Activated T-cell treated with anti-CD3 and anti-CD28 coated beads for 48 hours (primary cell): ENCODE measurements at places on chromosomes 16 and 17.

DNA sequence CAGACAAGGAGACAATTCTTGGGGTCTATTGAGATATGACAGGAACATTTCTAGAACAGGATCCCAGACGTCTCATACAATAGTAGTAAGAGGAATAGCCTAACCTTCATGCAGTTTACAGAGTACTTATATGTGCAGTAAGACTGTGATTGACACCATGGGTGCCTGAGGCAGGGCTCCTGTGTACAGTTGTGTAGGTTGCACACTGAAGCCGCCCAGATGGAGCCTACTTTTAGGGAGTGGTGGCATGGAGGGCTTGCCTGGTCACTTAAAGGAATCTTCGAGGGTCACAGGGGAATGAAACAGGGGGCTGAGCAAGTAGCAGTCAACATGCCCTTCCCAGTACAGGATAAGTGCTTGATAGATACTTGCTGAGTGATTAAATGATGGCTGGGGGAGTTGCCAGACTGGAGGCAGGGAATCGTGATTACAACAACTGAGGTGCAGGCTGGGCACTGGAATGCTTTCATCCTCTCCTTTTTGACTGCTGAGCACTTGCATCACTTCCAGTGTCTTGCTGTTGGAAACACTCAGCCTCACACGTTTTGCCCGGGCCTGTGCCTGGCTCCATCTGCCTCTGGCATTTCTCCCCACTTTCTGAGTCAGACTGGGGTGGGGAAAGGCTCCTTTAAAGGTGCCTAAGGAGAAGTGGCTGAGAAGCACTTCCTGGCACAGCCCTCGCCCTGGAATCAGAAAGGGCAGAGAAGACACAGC, 71.0 kb downstream of the COPRS start:
- DNase-seq, result no peak

- no peak for DNase-seq
These were observed 32.2 kb downstream of the SRL start for GRCh38 chr16:4209666-4210065.

DNA sequence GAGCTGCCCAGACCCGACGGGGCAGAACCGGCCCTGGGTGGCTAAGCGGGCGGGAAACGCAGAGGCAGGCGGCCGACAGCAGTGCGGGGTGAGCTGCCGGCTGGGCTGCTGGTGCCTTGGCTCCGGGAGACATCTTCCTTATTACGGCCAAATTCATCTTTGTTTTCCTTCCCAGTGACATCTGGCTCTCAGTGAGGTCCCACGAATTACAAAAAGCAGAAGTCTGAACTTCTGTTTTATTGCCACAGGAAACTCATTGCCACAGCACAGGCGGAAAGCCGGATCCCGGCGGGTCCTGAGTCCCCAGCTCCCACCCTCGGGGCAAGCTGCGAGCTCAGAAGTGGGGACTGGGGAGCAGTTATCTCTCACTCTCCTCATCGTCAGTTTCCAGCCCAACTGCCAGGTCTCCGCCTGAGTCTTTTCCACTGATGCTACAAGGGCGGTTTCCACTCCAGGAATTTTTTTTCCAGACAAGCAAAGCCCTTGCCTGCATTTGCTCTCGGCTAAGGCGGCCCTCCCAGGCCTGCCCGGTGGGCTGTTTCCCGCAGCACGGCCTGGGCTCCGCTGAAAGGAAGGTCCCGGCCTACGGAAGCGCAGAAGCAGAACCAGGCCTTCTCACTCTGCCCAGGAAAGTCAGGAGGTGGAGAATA, 40.3 kb downstream of the CBFA2T3 start:
- no peak for DNase-seq

GRCh38 chr16:55539049-55539448, 27.4 kb upstream of the CAPNS2 start:
- no peak for DNase-seq

DNA sequence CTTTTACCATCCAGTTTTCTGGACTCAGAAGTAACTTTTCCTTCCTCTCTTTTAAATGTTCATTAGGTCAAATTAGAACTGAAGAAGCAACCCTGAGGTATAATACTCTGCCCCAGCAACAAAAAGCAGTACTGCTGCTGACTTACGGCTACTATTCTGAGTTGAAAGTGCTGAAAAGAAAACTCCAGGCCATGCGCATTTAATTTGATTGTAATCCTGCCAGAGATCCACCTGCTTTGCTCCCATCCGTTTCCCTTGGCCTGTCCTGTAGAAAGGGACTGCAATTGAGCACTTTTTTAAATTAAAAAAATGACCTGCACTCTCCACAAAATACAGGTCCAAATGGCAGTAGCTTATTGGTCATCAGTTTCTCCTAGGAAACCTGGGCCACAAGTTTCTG, 61.6 kb downstream of the PITPNC1 start:
- DNase-seq, result no peak

DNA sequence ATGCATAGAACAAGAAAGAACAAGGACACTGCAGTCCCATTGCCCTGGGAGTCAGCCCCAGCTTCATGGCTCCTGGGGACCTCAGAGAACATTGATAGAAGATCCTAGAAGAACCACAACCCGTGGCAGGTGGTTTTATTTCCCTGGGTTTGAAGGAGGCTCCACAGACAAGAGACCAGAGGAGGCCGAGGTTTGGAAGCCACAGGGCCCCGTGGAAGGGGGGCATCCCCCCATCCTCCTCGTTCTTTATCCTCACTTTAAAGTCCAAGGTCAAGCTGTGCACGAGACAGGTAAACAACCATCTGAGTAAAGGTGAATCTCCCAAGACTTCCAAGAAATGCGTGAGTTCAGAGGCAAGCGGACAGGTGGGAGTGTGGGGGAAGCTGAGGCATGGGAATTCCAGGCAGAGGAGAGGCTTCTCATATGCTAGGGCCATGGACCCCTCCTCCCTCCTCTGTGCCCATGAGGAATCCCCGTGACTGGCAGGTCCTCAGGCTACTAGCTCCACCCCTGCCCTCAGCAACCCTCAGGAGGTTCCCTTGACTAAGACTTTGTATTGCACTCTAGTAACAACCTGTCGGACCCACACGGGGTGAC, 849 bp upstream of the SULT1A1 start:
- DNase-seq, result no peak

DNA sequence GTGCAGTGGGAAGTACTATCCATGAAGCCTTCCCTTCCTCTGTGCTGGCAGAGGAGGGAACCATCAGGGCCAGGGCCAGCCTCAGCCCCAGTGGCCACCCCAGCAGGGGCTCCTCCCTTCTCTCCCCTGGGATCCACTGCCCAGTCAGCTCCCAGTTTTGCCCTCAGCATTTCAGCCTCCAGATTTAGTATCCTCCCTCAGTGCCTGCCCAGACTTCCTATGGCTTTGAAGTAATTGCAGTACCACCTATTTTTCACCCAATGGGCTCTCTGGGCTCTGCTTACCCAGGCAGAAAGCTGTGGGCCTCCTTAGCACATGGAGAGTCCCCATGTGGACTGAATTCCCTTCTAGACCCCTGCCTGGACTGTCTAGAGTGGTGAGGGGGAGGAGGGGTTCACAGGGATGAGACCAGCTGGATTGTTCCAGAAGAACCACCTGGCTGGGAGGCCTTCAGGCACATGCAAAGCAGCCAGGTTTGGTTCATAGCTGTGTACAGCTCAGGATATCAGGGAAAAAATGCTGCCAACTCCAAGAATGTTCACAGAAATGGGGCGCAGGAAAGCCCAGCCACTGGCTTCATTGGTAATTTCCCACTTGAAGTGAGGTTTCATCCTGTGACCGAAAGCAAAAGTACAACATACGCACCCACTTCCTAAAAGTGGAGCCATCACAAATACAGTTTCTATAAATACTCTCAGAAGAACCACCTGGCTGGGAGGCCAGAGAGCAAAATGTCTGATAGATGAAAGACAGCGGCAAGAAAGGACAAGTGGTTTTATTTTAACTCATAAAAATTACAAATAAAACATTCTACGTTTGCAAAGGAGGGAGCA, 15.2 kb upstream of the HERPUD1 start:
- no peak for DNase-seq

- DNase-seq, result no peak
These were observed 31.1 kb downstream of the PPM1E start for GRCh38 chr17:58786586-58787295.

GRCh38 chr17:19551165-19551564, 17.5 kb downstream of the SLC47A1 start:
- no peak for DNase-seq

DNA sequence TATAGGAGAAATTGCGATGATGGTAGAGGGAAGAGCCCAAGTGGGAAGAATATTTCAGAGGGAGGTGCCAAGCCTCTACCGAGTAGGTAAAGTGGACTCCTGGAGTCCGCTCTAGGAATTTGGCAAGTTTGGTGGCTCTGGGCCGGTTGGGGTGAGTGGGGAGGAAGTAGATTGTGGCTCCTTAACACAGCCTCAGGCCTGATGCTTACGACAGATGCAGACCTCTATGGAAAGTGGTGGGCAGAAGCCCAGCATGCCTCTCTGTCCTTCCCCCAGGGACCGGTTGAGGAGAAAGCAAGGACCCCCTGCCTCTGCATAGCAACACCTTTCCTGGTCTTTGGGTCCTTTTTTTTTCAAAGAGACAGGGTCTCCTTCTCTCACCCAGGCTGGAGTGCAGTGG, 55.9 kb upstream of the SIAH1 start:
- no peak for DNase-seq

DNA sequence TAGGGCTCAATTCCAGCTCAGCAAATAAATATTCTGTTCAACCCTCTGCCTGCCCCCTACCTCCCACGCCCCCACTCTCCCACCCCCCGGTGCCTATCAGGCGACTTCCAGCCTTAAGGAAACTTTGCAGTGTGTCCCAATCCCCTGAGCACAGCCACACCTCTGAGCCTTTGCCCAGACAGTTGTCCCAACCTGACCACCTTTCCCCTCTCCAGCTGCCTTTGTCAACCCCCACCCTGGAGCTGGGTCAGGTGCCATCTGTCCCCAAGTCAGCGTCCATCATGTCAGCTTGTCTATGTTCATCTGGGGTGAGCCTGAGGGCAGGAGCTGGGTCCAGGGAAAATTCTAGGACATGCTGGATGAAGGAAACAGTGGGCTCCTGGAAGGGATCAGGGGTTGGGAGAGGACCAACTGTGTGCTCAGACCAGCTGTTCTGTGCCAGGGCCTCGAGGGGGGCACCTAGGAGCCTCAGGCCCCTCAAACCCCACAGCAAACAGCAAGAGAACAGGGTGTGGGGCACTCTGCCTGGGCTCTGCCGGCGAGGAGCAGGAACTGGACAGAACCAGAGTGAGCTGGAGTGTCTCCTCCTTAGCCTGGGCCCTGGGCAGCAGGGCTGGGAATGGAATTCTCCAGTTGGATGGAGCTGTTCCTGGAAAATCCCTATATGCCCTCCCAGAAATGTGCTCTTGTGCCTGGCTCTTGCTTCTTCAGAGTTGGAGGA, 17.8 kb downstream of the CDH16 start:
- DNase-seq, result no peak

DNA sequence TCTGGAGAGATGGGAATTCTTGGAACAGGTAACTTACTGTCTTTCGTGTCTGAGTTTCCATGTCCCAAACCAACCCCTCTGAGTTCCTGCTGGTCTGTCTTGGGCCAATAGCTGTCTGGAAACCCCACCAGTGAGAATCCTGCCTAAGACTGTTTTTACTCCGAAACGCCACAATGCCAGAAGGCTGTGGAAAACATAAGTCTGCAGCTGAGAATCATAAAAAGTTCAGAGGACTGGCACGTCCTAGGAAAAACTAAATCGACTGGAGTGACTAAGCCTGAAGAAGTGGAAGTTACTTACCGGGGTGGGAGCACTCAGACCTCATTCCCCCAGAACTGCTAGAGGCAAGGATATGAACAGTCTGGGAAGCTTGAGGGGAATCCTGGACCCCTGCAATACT, 13.3 kb downstream of the LRRC75A start:
- DNase-seq, result no peak

DNA sequence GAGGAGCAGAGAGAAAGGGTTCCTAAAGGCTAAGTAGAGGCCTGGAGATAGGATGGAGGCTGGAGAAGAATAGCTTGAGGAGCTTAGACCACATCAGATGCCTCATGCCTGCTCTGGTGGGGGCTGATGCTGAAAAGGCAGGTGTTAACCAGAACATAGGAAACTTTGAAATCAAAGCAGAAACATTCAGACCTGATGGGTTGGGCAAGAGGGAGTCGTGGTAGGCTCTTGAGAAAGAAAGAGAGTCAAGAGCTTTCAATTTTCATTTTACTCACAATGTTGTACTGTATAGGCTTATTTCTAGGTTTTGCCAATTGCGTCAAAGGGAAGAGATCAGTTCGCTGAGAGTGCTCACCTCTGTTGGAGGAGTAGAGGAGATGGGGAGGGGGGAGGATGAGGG, 406.6 kb upstream of the SALL1 start:
- no peak for DNase-seq

GRCh38 chr17:72952220-72952619, 140.3 kb downstream of the SLC39A11 start:
- no peak for DNase-seq

DNA sequence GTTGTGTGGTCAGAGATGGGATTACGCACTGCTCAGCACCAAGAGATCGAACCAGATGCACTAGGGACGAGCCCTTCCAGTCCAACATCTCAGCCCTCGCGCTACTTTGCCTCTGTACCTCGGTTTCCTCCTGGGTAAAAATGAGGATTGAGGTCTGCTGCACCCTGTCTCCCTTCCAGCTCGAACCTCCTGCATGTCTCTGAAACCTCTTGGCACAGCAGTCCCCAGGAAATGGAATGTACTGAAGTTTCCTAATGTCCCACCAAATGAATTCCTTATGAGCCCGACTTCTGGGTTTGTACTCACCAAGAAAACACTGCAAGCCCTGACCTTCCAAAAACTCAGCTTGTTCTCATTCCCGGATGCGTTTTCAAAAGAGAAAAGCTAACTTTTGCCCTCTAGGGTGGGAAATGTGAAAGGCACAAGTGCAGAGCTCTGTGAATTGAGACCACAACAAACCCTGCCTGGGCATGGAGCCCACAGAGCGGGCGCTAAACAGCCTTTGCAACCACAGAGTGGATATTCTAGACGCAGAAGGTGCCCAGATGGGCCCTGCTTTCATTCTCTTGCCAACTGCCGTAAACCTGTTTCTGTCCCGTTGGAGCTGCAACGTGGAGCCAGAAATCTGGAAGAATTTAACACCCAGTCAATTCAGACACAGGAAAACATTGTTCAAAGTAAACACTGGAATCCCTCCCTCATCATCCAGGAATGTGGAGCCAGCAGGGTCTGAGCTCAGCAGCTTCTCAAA, 10.3 kb downstream of the CDRT4 start:
- no peak for DNase-seq

DNA sequence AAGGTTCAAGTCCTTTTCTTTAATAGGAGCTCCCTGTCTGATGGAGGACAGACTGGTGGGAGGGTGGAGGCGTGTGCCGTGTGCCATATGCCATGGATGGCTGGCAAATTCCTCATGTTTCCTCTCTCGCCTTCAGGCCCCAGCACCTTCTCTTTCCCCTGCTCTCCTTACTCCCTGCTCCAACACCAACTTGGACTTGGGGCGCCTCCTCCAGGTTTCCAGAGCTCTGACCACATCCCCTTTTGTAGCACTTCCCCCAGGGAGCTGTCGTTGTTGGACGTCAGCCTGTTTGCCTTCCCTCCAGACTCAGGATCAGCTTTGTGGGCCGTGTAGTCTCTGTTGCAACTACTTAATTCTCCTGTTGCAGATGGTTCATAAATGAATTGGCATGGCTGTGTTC, 30.7 kb downstream of the TMC7 start:
- DNase-seq, result no peak
